ENCODE measurements at places on chromosomes 2 and 18. TPM values are rescaled to one million over a fixed set of nuclear protein-coding genes. Genes with fewer than 3 reads are reported as not detected.

DYTN gene
- not detected for total RNA-seq

NYAP2 gene
- total RNA-seq = 0.36 TPM

UGT1A3 gene
- not detected for total RNA-seq

SLC11A1 gene
- total RNA-seq = 0.09 TPM

TRPM8 gene
- 0.07 TPM for total RNA-seq

SLC23A3 gene
- 1.5 TPM for total RNA-seq

CPS1 gene
- total RNA-seq = 7.9 TPM

RBM44 gene
- 0.42 TPM for total RNA-seq

AKAIN1 gene
- total RNA-seq = not detected

TNFRSF11A gene
- 0.16 TPM for total RNA-seq

LDLRAD4 gene
- 1.7 TPM for total RNA-seq

RTP5 gene
- total RNA-seq = not detected

FSIP2 gene
- 10.1 TPM for total RNA-seq

CNOT11 gene
- total RNA-seq = 50.4 TPM

BARD1 gene
- 40.4 TPM for total RNA-seq

DUSP2 gene
- total RNA-seq = 1.1 TPM

CABLES1 gene
- 2.3 TPM for total RNA-seq

EIF5B gene
- 50.5 TPM for total RNA-seq

SPHKAP gene
- total RNA-seq = not detected

ERBB4 gene
- total RNA-seq = 10.2 TPM

DARS1 gene
- total RNA-seq = 73.8 TPM

CD8A gene
- total RNA-seq = 0.54 TPM

MOGAT1 gene
- total RNA-seq = not detected

SOX11 gene
- total RNA-seq = 201 TPM

ANKRD53 gene
- 1.2 TPM for total RNA-seq

TM4SF20 gene
- not detected for total RNA-seq

ARHGAP15 gene
- total RNA-seq = 2.8 TPM

GKN1 gene
- total RNA-seq = not detected

RGPD4 gene
- total RNA-seq = 0.05 TPM

ANKRD30B gene
- not detected for total RNA-seq

OST4 gene
- 232 TPM for total RNA-seq

TBR1 gene
- total RNA-seq = 0.09 TPM

CNRIP1 gene
- total RNA-seq = 37.3 TPM

AP1S3 gene
- total RNA-seq = 5.0 TPM

CCDC148 gene
- 1.4 TPM for total RNA-seq

CFC1 gene
- total RNA-seq = not detected

VRK2 gene
- 21.4 TPM for total RNA-seq

AQP12B gene
- not detected for total RNA-seq

SCN1A gene
- 8.6 TPM for total RNA-seq
